ENCODE measurements at places on chromosomes 7 and 10. TPM values are rescaled to one million over a fixed set of nuclear protein-coding genes. Genes with fewer than 3 reads are reported as not detected.
A peak's percentile ranks its signal among the peaks of the same experiment; 100 is the strongest.

GRCh38 chr7:159158888-159159405 lies 14.3 kb upstream of the VIPR2 start:
- DNase-seq = no peak

DNA sequence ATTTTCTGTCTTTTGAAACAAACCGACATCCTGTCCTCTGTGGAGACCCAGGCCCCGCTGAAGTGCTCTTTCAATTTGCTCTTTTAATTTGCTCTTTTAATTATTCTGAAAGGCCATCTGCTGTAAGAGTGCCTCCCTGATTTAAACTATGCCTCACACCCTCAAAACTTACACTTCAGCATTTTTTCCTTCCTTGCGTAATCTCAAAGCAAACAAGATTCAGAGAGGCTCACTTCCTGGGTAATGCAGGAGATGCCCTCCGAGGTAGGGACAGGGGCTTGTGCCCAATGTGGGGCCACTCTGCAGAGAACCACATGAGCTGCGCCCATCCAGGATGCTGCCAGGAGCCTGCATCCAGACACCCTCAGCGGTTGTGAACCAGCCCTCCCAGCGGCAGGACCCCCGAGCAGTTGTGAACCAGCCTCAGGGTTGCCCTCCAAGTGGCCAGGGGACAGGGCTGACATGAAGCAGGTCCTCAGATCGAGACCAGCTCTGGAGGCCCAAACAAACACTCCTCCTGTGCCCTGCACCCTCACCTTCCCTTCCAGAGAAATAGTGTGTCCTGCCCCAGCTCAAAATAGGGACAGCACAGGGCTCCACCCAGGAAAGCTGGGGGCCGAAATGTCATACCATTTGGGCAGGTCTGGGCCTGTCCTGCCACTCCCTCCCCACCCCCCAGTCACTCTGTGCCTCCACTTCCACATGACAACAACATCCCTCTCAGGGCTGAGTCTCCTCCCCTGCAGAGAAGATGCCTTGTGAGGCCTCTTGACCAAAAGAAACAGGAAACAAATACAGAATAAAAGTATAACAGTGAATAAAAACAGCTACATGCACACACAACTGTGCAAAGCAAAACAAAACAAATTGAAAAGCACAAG lies 190.4 kb downstream of the PTPRN2 start:
- DNase-seq = no peak

- DNase-seq = peak; percentile 87
Observed at GRCh38 chr10:119209035-119209735, 1.8 kb downstream of the GRK5 start.

GRCh38 chr10:126315494-126316177 lies 72.6 kb downstream of the ADAM12 start:
- DNase-seq = no peak

DNA sequence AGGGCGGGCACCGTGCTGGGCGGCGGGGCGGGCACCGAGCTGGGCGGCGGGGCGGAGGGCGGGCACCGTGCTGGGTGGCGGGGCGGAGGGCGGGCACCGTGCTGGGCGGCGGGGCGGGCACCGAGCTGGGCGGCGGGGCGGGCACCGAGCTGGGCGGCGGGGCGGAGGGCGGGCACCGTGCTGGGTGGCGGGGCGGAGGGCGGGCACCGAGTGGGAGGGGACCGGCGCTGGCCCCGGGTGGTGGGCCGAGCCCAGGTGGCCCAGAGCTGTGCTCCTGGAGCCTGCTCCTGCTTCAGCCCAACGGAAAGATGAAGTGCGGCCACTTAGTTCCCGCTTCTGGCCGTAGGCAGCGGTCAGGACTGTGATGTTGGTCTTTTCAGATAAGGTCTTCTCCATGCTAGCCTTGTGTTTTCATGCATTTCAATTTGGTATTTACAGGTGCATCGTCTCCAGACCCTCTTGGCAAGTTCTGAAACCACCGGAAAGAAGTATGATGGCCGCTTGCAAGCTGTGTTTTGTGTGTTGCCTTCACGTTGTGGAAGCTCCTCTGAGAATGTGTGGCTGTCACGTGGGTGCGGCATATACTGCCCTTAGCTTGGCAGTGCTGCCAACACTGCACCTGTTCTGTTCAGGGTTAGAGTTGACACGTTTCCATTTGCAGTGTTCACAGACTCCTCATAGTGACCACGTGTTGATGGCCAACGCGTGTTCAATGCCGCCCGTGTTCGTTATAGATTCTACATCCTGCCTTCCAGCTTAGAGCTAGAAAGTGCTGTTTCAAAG lies 25.2 kb downstream of the IQCE start:
- DNase-seq = no peak

- DNase-seq = no peak
Observed at GRCh38 chr7:35617041-35617440, 77.9 kb downstream of the HERPUD2 start.

GRCh38 chr7:158609313-158609974 lies 21.8 kb upstream of the PTPRN2 start:
- no peak for DNase-seq

- DNase-seq = no peak
Observed at GRCh38 chr7:27606270-27607209, 56.1 kb downstream of the HIBADH start.

- DNase-seq = no peak
Observed at GRCh38 chr10:3255075-3255474, 82.5 kb upstream of the PITRM1 start.

DNA sequence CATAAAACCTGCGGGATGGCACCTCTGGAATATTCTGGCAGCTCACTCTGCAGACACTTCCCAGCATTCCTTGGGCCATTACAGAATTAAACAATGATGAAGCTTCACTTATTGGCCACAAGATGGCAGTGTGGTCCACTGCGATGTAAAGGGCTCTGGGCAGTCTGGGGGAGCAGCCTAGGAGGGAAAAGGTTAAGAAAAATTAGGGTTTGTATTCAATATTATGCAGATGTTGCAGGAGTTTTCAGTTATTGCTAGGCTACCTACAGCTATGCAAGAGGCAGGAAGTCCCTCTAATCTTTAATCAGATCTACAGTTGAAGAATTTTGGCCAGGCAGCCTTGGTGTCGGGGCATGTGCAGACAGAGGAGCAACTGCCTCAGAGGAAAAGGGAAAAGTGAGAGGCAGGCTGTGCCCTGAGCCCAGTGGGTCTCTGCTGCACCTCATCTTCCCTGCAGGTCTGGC lies 233.2 kb upstream of the PRSS1 start:
- no peak for DNase-seq

GRCh38 chr10:80382989-80383388 lies 25.4 kb upstream of the PRXL2A start:
- peak; percentile 50 for DNase-seq

Gene AP1S1
- total RNA-seq = 32.0 TPM

Gene MOSPD3
- total RNA-seq = 24.7 TPM

Gene TMEM184A
- total RNA-seq = 2.4 TPM

Gene ELN
- 49.7 TPM for total RNA-seq

Gene ZNF727
- total RNA-seq = 13.3 TPM

Gene CFTR
- 2.0 TPM for total RNA-seq

Gene PRSS2
- total RNA-seq = 1.4 TPM

Gene H2BK1
- total RNA-seq = not detected

Data from ovary (tissue), 10 donors.